Head of caudate nucleus (tissue), 42 donors: ENCODE measurements at places on chromosomes 3 and 15.
A peak's percentile ranks its signal among the peaks of the same experiment; 100 is the strongest.

GRCh38 chr3:197002701-197003454 is 26.7 kb downstream of the MELTF start:
- DNase-seq: peak; percentile 74

- no peak for DNase-seq
Measured at GRCh38 chr15:44654858-44655257, 8.6 kb downstream of the SPG11 start.

DNA sequence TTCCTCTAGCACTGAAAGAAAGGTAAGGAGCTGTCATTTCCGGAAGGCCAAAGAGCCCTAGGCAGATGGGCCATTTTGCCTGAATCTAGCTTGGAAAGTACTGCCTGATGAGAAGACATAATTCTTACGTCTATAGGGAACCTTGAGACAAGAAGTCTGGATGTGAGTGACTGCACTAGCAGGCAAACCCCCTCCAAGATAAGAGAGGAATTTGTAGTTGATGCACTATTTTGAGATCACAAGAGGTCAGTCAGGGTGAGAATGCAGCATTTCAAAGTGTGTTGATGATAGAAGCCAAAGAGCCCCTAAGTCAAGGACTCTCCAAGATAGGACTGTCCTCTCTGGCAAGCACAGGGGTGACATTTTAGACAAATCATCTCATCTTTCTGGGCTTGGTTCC is 99.2 kb downstream of the HES1 start:
- DNase-seq: no peak

DNA sequence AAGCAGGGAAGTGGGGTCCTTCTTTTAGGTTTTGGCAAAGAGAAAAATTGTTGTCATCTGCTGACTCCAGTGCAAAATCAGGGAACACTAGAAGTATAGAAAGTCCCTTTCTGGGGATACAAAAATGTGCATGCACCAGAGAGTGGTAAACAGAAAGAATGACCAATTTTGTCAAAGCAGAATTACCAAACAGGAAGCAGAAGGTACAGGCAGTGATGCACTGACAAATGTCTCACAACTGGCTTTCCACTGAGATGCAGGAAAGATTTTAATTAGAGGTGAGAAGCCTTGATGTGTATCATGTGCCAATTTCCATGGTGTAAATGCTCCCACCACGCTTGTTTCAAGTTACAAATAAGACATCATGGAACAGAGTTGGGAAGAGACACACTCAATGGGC is 66.0 kb downstream of the TRIM69 start:
- DNase-seq: no peak

- no peak for DNase-seq
Measured at GRCh38 chr15:90883976-90884718, at the start of gene FES. Gene FES (plus strand): TSS chr15:90884504. CDS start chr15:90885046, 542 bp downstream.
